ENCODE measurements at places on chromosomes 3 and 15.

- no peak for DNase-seq
Measured at GRCh38 chr3:186932281-186933181, 2.2 kb downstream of the ST6GAL1 start.

DNA sequence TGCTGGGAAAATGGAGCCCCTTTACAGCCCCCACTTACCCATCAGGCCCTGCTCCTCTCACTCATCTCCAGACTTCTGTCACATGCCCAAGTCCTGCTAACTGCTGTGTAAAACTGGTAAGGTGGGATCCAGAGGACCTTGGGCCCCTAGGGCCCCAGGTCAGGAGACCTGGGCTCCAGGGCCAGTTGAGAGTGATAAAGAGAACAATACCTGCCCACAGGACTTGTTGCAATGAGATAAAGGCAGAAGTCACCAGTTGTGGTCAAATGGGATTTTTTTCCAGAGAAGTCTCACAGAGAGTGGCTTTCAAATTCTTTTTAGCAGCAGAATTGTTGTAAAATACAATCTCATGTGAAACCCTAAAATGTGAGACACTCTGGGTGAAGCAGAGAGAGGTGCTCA is 753 bp downstream of the FURIN start:
- no peak for DNase-seq

DNA sequence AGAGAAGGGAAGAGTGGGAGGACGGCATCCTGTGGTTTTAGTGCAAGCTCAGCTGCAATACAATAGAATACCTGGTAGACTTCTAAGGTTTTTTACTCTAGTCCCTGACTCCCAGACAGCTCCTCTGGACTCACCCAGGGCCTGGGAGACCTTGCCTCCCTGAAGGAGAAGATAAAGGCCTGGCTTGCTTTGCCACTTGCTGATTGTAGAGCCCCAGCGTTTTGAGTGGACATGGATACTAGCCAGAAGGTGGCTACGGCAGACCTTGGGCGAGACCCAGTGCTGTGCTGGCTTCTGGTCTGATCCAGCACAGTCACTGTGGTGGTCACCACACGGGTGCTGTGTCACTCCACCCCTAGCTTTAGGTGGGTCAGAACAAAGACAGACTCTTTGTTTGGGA is 72.2 kb upstream of the TTC14 start:
- no peak for DNase-seq

DNA sequence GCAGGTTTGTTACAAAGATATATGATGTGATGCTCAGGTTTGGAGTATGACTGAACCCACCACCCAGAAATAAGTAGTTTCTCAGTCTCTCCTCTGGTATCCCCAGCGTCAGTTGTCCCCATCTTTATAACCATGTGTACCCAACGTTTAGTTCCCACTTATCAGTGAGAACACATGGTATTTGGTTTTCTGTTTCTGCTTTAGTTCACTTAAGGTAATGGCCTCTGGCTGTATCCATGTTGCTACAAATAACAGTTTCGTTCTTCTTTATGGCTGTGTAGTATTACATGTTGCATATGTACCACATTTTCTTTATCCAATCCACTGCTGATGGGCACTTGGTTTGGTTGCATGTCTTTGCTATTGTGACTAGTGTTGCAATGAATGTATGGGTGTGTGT is 132.3 kb downstream of the LMLN start:
- no peak for DNase-seq

GRCh38 chr3:116139641-116140040 is 305.6 kb downstream of the LSAMP start:
- DNase-seq: no peak

DNA sequence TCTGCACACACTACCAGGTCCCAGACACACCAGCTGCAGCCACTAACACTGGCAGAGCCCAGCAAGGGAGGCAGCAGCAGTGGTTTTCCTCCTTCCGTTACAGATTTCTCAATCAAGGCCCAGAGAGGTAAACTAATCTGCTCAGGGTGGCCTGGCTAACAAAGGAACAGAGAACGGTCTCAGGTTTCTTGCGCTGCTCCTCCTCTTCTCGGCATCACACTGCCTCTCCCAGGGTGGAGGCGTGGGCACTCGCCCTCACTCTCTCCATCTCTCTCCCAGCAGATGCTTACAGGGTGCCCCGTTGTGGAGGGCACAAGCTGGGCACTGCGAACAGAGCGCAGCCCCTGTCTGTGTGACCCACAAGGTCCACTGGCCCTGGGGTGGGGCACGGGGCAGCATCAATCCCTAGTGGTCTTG is 228.7 kb downstream of the VPS13C start:
- no peak for DNase-seq

- DNase-seq: no peak
Measured at GRCh38 chr3:128556907-128557306, 63.9 kb upstream of the GATA2 start.

- no peak for DNase-seq
Measured at GRCh38 chr15:43903864-43904290, 77.1 kb downstream of the WDR76 start.

GRCh38 chr3:173467501-173467900 is 70.0 kb downstream of the NLGN1 start:
- no peak for DNase-seq

DNA sequence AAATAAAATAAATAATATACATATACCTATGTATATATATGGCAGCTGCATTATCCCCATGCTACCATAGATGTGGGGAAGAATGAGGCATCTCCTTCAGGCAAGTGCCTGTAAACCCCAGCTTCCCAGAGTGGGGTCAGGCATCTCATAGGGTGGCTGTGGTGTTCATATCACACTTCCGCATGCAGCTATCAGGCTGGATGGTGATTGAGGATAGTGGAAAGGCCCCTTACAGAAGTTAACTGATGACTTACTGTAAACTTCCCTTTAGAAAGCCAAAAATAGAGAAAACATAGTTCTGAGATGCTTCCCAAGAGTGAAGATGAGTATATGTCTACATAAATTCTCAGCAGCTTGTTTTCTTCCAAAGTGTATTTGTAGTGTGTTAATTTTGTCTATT is 3.5 kb upstream of the PP2D1 start:
- DNase-seq: no peak

DNA sequence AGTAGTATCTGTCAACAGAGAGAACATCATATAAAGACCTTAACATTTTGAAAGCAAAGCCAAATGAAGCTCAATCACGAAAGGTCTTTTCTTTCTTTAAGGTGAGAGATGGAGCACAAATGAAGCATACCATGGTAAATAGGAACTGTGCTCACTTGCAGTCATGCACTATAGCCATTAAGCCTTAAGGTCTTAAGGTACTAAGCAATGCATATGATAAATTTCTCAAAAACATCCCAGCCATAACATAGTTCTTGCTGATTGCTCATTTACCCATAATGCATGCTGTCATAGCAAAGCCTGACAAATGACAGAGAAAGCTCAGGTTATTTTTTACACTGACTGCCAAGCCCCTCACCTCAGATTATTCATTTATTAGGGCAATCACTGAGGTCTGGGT is 214.5 kb downstream of the MECOM start:
- DNase-seq: no peak

GRCh38 chr3:144332868-144333267 is 361.2 kb downstream of the DIPK2A start:
- DNase-seq: no peak

DNA sequence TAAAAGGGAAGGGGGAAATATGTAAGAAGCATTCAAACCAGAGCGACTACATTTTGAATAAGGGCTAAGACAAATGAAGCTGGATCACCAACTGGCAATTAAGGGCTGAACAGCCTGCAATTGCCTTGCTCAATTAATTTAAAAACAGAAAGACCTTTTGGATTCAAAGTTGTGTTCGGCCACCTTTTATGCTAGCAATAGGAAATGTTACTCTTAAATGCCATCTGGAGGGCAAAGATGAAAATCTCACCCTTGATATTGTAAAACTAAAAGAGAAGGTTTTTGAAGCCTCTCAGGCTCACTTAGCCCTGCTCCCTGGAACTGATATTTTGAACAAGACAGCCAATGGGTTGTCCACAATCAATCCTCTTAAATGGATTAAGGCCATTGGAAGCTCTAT is 44.2 kb downstream of the ACAD9 start:
- no peak for DNase-seq

DNA sequence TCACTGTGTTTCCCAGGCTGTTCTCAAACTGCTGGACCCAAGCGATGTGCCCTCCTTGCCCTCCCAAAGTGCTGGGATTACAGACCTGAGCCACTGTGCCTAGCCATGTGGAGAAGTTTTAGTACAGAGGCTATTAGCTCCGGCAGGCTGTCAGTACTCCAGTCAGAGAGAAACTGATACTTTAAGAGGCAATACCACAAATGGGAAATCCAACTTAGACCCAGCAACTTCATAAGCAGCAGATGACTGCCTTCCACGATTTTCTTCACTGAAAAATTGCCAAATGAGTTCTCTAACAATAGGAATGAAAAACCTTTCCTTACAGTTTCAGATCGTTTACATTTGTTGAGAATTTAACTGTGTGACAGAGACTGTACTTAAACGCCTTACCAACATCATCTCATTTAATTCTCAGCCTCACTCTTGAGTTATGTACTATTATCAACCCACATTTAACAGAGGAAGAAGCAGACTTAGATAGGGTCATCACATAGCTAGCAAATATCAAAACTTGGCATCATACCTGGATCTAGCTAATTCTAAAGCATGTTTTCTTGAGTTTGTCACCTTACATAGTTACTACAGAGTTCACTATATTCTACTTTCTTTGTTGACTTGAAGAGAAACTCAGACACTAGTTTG is 127.4 kb downstream of the TCF12 start:
- no peak for DNase-seq

DNA sequence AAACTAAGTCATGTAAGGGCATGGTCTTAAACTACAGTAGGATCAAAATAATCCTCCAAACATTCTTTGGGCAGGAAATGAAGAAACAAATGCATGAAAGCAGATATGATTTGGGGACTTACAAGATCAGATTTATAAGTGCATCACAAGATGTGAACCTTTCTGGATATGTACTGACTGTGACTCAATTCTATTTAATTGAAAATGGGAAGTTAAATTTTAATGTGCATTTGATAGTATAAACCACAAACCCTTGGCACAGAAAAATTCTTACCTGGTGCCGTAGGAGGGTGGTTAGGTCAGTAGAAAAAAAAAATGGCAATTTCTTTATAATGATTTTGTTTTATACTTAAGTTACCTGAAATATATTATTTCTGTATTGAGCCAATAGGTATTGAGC is 262.5 kb upstream of the TGFBR2 start:
- DNase-seq: no peak

DNA sequence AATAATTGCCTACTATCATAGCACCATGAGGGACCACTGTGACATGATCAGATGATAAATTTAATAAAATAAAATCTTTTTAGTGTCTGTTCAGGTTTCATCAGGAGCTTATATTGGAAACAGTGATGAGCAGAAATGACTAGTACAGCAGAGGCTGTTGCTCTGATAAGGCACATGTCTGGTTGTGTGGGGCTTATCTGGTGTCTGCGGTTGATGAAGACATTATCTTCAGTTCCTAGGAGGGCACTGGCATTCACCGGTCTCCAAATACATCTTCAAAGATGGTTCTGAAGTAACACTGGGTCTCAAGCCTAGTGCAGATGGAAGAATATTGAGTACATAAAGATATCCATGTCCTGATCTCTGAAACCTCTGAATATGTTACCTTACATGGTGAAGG is 125.3 kb downstream of the SUCNR1 start:
- DNase-seq: no peak
